ENCODE measurements at places on chromosomes 4 and X. TPM values are rescaled to one million over a fixed set of nuclear protein-coding genes. Genes with fewer than 3 reads are reported as not detected.

DNA sequence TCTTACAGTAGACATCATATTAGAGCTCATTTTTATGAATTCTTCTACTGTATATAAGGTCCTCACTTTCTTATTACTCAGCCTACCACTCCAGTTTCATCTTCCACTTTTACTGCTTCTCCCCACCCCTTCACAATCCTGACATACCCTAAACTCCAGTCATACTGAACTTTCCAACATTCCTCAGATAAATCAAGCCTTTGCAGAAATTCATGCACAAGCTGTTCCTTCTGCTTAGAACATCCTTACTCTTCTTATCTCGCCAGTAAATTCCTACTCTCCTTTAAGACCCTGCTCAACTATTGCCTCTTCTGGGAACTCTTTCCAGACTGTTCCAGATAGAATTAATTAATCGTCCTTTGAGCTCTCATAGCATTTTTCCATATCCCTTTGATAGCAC lies 24.8 kb downstream of the RTL9 start:
- no peak for DNase-seq

- no peak for DNase-seq
Measured at GRCh38 chrX:7314425-7314824, 166.5 kb upstream of the PUDP start.

DNA sequence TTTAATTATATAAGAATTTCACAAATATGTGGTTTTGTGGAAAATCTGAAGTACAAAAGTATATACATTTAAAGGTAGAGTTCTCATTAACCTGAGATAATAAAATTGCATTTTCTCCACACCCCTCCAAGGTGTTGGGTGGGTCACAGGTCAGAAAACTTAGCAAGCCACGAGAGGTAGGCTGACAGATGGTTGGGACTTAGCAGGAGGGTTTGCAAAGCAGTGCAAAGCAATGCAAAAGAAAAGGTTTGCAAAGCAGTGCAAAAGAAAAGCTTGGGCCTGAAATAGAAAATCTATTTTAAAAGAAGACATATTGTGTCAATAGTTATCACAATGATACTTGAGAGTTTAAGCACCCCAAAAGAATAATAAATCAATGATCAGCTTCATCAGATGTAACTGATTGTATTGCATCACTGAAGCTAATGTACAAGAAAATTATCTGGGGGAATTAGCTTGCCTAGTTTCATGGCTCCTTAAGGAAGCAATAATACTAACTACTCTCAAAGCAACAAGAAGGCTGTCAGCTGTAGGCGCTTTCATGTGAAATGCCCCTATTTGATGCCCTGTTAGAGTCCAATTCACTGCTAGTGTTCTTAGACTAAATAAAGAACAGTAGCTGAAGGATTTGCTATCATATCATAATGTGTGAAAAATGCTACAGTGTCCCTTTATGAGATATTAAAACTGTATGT lies 319.5 kb downstream of the KCNIP4 start:
- no peak for DNase-seq

DNA sequence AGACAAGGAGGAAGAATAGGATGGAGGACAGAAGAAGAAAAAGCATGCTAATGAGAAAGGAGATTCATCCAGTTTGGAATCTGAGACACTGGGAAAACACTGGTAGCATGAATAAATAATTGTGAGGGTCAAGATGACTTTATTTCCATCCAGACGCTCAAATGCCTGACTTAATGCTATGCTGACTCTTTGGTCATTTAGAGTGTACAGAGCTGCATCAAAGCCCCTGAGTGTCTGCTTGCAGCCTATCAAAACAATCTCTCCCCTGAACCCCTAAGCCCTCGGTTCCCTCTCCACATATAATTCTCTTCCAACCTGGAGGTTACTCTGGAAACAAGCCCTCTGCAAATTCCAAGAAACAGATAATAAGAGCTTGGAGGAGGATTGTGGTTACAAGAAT lies 208.8 kb downstream of the MAGEB17 start:
- DNase-seq = no peak

- no peak for DNase-seq
Measured at GRCh38 chr4:15683143-15683495, 1.5 kb downstream of the FAM200B start.

Gene SORCS2
- total RNA-seq = 4.4 TPM

Gene SAGE1
- total RNA-seq = not detected

Measured in prostate gland (tissue), 2 donors.